Skeletal muscle cell (primary cell): ENCODE measurements at places on chromosomes 1 and 21.

DNA sequence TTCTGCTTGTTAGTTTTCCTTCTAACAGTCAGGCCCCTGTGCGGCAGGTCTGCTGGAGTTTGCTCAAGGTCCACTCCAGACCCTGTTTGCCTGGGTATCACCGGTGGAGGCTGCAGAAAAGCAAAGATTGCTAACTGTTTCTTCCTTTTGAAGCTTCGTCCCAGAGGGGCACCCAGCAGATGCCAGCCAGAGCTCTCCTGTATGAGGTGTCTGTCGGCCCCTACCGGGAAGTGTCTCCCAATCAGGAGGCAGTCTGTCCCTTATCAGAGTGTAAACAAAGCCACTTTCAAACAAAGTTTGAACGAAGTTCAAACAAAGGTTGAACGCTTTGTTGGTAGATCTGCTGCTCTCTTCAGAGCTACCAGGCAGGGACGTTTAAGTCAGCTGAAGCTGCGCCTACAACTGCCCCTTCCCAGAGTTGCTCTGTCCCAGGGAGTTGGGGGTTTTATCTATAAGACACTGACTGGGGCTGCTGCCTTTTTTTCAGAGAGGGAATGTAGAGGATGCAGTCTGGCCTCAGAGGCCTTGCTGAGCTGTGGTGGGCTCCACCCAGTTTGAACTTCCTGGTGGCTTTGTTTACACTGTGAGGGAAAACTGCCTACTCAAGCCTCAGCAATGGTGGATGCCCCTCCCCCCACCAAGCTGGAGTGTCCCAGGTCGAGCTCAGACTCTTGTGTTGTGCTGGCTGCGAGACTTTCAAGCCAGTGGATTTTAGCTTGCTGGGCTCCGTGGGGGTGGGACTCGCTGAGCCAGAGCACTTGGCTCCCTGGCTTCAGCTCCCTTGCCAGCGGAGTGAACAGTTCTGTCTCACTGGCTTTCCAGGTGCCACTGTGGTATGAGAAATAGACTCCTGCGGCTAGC is 401.8 kb downstream of the SRGAP2C start:
- no peak for DNase-seq

- no peak for DNase-seq
Measured at GRCh38 chr1:41925712-41926111, 7.0 kb upstream of the HIVEP3 start.

DNA sequence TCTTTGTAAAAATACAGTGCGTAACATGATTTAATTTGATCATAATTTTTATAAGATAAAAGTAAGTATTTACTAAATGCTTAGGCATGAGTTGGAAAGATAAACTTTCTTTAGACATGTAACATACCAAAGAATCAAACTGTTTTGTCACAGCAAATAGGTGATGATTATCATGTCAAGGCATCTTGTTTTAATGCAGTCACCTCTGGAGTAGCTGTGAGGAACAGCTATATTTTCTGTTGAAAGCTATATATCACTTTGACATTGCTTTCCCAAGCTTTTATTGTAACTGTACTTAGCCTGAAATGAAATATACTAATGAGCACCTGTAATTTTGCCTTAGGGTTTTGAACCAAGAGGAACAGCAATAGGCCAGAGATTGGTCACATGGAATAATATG is 151.9 kb downstream of the TLR5 start:
- no peak for DNase-seq

DNA sequence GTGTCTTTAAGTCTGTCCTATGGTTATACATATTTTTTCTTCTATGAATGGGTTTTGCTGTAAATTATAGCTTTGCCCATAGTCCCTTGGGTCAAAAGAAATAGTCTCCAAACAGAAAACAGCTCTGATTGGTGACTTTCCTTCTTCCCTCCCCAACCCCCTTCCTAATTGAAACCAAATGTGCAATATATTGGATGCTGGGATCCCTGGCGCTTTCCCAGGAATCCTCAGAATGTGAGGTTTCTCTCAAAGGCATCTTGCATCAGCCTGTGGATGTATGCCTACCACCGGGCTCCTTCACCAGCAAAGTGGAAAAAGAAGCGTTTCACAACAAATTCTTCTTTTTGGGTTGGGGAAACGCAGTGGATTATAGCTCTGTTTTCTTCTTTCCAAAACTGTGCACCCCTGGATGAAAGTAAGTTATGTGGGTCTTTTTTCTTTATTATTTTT is at the start of gene DDR2:
DDR2 (plus strand) TSS at position 248 of the 450 bp plus-strand sequence. CDS start 86,600 bp downstream, outside the sequence.
- DNase-seq, result peak; percentile 89

- DNase-seq, result no peak
Measured at GRCh38 chr1:67429011-67429527, 1.1 kb downstream of the SERBP1 start.

- DNase-seq, result no peak
Measured at GRCh38 chr1:152954436-152954835, 7.4 kb downstream of the SPRR5 start.

DNA sequence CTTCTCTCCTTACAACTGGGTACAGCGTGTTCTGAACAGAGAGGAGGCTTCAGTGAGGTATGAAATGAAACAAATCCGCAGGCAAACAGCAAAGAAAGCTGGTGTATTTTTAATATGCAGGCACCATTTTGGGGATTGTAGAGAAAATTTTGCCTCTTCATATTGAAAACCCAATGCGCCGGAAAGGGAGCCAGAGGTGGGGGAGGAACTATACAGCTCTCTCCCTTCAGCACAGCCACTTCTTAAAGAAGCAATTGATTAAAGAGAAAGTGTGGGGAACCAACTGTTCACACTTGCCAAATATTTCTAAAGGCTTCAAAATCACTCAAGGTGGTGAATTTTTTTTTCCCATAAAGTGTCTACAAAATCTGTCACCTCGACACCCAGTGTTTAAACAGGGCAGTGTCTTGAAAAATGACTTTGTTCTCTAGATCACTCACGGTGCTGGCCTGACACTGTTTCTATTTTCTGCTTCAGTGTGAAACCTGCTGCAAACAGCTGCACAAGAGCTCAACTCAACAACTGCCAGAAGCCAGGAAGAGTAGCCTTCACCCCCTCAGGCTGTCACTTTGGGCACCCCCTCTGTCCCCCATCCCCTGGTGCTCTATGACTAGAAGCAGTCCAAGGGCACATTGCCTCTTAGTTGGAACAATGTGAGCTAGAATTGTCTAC is 123.8 kb upstream of the CTTNBP2NL start:
- DNase-seq, result no peak

DNA sequence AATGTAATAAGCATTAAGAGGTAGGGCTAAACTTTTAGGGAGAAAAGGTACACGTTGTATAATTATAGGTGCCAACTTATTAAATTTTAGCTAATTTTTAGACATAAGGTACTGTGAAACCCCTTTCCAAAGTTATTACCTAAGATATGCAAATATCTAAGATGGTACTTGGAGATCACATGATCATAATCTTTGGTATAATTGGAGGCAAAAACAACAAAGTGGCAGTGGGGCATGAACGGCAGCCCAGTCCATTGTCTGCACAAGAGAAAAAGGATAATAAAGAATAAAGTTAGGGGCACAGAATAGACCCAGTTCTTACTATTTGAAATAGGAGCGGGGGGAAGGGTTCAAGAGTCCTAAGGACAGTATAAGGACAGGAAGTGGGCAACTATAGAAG is 51.2 kb downstream of the DESI2 start:
- no peak for DNase-seq

DNA sequence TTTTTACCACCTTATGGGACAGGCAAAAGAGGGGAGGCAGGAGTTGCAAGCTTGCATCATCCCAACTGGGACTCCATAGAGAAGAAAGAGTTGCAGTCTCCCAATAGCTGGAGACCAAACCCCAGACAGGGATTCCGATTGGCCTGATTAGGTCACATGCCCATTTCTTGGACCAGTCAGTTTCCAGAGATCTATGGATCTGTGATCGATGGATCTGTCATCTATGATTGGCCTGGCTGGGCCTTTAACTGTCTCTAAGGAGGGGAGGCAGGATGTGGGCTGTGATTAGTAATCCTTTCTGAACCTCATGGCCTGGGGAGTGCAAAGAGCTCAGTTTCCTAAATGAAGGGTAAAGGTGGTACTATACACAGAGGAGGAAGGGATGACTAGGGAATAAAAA is 252.1 kb downstream of the MATN1 start:
- no peak for DNase-seq

DNA sequence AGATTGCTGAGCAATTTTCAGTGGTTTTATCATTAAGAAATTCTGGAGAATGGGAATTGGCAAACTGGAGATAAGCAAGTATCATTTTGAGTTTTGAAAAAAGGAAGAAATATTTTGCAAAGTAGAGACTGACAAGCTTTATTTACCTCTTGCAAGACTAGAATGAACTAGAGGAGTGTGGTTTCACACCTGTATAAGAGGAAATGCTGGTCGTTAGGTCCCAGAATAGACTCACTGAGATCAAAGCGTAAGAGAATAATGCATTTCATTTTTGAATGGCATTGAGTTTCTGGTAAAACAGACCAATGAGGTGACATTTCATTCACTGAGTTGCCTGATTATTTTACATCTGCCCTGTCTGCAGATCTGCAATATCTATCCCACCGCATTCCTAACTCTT is 308.1 kb downstream of the ADGRL2 start:
- no peak for DNase-seq

DNA sequence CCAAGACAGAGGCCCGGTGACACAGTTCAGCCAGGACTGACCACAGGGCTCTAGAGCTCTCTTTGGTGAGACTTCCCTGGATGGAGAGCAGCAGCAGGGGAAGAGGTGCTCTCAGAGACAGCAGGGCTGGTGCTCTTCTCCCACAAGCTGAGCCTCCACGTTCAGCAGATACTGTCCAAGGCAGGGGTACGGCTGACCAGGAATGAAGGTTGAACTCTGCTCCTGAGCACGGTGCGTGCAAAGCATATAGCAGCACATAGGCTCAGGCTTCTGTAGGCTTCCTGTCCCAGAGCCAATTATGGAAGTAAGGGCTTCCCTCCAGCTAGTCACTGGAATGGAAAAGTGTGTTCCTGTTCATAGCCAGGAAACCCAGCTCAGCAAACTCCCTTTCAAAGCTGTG is 23.9 kb downstream of the DMBX1 start:
- DNase-seq, result no peak

GRCh38 chr21:37534431-37534830 is 167.9 kb downstream of the DYRK1A start:
- no peak for DNase-seq

- no peak for DNase-seq
Measured at GRCh38 chr1:174676856-174677255, 229.1 kb downstream of the GPR52 start.

DNA sequence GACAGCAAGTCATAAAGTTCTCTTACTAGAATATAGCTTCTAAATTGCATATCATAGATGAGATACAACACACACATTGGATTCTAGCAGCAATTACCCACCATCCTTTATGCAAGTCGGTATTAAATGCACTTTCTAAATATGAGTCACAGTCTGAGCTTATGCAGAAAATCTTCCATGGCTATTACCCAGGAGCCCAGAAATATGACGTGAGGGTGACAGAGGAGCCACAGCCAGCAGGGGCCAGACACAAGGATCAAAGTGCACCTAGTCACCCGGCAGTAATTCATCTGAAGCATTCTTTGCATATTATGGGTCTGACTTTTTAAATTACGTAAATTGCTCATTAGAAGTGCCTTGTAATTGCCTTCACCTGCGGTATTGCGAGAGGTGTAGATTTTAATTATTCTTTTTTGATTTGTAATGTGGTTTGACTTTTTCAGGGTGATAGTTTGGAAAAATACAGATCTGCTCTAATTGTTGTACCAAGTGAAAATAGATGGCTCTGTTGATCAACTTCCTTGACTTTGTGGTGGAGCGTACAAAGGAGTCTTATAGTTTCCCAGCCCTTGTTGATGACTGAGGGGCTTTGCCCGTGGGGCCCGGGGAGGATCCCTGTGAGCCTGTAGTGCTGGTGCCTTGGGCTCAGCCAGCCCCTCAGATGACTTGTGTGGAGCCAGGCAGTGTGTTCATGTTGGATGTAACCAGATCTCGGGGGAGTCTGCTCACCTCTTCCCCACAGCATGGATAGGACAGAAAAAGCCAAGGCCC is 470.0 kb upstream of the VAMP3 start:
- DNase-seq, result peak; percentile 77

GRCh38 chr1:76023669-76024435 is 50.7 kb upstream of the ST6GALNAC3 start:
- DNase-seq, result no peak

GRCh38 chr1:244599937-244600350 is 53.0 kb upstream of the DESI2 start:
- DNase-seq, result peak; percentile 86

DNA sequence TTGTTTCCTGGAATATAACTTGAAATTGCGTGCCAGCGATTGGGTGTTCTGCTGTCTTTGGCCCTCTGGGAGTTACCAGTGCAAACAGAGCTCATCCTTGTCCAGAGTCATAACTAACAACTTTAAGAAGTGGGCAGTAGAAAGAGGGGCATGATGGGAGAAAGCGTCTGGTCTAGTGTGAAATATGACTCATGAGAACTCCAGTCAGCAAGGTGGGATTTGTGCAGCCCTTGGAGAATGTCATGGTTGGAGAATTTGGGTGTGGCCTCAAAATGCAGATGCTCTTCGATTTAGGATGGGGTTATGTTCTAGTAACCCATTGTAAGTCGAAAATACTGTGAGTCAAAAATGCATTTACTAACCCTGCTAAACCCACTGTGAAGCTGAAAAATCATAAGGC is 12.9 kb downstream of the ATP1B1 start:
- peak; percentile 32 for DNase-seq

DNA sequence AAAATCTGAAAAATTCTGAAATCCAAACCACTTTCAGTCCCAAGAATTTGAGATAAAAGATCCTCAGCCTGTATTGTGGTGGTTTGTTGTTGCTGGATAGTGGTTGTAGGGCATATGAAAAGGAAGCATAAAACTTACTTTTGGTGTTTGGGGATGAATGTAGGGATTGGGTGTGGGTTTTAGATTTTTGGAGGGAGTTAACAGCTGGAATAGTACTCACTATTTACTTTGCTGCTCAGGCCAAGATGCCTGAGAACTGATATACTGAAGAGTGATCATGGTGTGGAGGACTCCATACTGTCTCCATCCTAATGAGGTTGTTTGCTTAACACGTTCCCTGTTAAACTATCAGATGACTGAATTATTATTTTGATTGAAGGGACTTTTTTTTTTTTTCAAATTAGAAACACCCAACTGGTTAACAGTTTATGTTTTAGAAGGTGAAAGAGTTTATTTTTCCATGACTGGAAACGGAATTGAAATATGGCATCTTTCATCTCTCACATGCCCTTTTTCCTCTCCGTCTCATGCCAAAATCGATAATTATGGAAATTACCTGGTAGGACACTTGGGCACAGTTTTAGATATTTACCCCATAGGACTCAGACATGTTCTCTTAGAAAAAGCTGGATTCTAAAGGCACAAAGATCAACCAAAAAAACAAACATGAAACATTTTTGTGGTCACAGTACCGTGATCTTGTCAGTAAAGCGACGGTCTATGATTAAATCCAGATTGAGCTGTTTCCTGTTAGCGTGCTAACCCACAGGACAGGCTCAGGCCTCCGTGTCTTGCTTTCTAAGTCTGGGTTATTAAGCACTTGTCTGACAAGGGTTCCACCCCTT is 37.3 kb downstream of the RGL1 start:
- DNase-seq, result peak; percentile 92
